ENCODE measurements at places on chromosomes 1 and 21.

GRCh38 chr1:118145721-118146120, 39.3 kb downstream of the SPAG17 start:
- DNase-seq, result no peak

DNA sequence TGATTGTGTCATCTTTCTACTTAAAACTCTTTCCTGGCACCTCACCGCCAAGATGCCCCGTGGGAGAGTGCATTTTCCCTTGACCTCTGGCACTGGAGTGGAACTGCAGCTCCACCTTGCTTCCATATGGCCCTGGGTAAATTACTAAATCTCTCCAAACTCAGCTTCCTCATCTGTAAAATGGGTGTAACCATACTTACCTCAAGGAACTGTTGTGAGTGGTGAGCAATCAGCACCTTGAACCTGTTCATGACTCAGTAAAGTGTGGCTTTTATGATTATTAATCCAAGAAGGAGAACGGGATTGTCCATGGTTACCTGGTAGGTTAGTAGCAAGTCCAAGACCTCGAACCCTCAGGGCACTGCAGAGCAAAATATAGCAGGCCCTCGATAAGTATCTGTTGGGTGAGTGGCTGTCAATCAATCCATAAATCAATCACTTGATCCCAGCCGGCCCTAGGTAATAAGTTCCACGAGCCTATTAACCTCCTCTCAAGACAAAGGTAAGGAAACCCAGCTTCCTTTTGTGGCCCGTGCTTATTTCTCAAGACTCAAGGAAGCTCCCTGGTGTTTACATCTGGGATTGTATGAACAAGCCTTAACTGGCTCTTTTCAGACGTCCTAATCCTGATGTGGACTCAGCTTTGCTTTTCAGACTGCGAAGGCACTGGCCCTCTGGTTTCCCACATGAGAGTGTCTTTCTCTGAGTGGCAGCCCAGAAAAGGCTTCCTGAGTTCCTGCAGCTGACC, 114.0 kb upstream of the GJB5 start:
- no peak for DNase-seq

DNA sequence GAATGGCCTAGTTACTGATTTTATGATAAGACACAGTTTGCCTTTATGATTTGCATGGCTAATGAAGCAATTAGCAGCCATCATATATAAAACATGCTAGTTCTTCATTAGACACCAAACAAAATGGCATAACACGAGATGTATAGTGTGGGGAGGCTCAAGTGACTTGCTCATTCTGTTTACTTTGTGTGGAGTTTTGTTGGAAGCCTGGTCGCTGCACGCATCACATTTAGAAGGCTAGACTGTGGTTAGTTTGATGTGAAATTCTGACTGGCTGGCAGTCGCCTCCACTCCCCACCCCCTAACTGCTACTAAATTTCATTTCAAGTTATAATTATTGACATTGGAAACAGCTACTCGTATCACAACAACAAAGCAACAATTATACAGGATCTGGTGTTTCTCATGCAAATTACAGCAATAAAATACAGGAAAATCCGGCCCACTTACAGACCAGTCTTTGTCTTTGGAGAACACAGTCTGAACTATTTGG, 356.1 kb downstream of the LMO4 start:
- DNase-seq, result peak; percentile 14

- DNase-seq, result no peak
Observed at GRCh38 chr1:107668762-107669161, 296.2 kb downstream of the VAV3 start.

- DNase-seq, result no peak
Observed at GRCh38 chr1:1947493-1947892, 28.4 kb upstream of the TMEM52 start.
